Activated CD4-positive, alpha-beta T cell treated with anti-CD3 and anti-CD28 coated beads for 1 hour (primary cell): ENCODE measurements at places on chromosomes 12 and 14.

DNA sequence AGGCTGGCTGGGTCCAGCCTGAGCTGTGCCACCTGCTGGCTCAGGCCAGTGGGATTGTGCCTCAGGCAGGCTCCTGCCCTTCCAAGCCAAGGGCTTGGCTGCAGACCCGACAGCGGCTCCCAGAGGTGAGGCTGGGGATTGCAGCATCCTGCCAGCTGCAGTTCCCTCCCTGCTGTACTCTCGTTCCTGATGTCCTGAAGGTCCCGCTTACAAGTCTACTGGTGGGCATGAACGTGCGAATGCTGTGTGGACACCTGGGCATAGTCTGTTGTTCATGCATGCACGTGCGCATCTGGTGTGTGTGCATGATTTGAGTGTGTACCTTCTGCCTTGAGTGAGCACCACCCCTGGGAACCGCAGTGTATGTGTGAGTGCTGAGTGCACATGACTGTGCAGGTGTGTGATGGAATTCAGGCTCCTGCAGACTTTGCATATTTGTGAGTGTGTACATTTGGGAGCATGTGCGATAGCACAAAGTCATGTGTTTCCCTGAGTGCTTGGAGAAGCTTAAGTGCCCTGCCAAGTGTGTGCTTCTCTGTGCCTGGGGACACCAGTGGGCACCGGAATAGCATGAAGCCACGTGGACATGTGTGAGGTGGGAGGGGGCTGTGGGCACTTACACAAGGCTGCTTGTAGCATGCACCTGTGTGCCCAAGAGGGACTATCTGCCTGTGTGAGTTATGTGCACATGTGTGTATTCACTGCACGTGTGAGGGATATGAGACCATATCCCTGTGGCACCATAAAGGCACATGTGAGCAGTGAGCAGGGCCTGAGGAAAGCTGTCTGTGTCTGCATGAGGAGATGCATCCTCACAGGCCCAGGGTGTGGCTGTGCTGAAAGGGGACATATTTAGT, 19.3 kb upstream of the KRT7 start:
- DNase-seq, result no peak

- DNase-seq, result no peak
These were observed 56.8 kb upstream of the FOXG1 start for GRCh38 chr14:28709571-28710305.

GRCh38 chr12:102562836-102563425, 82.6 kb upstream of the IGF1 start:
- no peak for DNase-seq

DNA sequence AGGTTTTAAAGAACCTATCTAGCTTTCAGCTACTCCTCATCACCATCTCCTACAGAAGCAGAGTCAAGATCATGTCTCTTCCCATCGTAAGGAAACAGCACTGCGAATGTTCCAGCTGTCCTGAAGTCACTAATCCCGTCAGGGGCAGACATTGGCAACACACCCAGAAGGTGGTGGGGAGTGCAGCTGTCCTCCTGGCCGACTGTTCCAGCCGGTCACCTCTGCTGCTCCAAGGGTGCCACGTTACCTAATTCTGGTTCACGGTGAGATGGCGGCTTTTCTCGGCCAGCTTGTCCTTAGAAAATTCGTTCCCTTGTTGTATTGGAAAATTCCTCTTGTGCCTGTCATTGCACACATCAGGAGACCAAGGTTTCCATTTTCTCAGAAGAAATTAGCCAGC, 196.2 kb downstream of the ZFP36L1 start:
- DNase-seq, result no peak

DNA sequence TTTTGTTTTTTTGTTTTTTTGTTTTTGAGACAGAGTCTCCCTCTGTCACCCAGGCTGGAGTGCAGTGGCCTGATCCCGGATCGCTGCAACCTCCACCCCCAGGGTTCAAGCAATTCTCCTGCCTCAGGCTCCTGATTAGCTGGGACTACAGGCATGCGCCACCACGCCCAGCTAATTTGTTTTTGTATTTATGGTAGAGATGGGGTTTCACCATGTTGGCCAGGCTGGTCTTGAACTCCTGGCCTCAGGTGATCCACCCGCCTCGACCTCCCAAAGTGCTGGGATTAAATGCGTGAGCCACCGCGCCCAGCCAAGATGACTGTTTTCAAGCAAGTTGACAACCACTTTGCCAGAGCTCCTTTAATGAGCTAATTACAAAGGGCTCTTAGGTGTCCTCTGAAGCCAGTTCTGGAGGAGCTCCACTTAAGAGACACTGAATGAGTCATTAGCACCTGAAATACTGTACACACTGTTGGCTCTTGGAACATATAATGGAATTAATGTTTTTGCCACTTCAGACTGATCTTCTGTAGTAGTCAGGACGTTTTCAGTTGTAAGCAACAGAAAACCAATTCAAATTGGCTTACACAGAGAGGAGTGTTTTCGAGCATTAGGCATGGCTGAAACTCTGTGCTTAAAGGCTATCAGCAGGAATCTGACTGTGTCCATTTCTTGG, 55.4 kb upstream of the MED13L start:
- DNase-seq, result no peak

GRCh38 chr12:131491916-131492490, 218.9 kb upstream of the SFSWAP start:
- no peak for DNase-seq

GRCh38 chr14:53915364-53916014, 41.1 kb downstream of the BMP4 start:
- no peak for DNase-seq

DNA sequence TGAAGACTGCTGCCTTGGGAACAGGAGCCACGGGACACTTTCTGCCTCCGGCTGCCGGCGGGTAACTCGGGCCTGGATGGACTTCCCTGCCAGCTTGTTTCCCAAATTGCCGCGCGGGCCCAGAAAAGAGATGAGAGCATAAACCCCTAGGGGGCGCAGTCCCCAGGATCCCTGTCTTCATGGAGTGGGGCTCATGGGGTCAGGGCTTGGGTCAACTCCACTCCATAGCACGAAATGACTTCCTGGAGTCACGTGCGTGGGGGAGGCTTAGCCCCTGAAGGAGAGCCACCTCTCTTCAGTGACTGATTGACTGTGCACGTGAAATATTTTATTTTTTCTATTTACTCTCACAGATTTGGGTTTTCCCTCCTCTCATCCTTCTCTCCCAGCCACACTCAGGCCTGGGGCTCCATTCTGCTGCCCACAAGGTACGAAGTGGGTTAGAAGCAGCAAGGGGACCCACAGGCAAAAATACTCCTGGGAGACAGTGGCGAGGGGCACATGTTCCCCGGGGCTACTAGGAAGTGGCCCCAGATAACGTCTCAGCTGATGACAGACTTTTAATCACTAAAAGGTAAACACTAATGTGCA, 10.0 kb downstream of the PGF start:
- no peak for DNase-seq

DNA sequence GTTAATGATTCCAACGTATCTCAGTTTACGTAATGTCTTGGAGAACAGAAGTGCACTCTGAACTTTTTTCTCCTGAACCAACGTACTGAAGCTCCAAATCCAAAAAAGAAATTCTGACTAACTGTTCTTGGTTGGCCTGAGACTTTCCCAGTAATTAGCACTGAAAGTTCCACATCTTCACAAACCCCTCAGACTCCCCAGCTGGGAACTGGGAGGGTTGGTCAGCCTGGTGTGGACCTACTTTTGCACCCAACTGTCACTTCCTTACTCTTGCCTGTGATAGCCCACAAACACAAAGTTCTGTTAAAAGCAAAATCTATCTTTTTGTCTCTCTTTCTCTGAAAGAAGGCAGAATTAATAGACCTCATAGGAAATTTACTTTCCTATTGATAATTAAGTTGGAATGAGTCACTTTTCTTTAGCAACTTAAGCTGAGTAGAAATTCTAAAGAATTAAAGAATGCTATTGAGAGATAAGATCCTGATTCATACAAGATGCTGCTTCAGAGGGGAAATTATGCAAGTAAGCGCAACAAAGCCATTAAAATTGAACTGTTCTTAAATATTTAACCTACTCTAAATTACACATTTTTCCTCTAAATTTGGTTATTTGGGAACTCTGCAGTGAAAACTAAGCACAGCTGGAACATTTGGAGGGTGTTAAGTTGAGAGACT, 155.0 kb downstream of the EPS8 start:
- no peak for DNase-seq

- DNase-seq, result no peak
These were observed 198.1 kb upstream of the KRR1 start for GRCh38 chr12:75709503-75709902.

GRCh38 chr14:90814806-90815571, 1.2 kb downstream of the TTC7B start:
- DNase-seq, result no peak

- DNase-seq, result peak; percentile 54
These were observed 33.8 kb downstream of the FBRSL1 start for GRCh38 chr12:132523576-132524331.

GRCh38 chr14:93963692-93964091, 12.7 kb downstream of the ASB2 start:
- DNase-seq, result no peak

- no peak for DNase-seq
These were observed 82.4 kb downstream of the ARF6 start for GRCh38 chr14:49975276-49975675.

- no peak for DNase-seq
These were observed 671.5 kb upstream of the TMEM132C start for GRCh38 chr12:127595506-127595905.

GRCh38 chr14:62364800-62365280, 602.6 kb downstream of the SNAPC1 start:
- no peak for DNase-seq

DNA sequence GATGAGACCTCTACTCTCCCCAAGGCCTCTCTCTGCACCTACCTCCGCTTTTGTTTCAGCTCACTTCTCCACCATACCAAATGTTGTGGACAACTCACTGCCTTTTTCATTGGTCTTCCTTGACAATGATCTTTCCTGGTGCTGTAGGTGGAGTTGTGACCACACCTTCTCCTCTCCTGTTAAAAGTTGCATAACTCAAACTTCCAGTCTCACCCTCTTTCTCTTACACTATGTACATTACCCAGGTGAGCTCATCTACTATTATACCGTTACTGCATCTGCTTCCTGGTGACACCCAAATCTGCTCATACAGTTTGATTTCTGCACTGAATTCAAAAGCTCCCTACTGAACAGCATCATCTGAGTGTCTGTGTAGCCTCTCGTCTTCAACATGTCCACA, 542.8 kb downstream of the GALC start:
- no peak for DNase-seq

DNA sequence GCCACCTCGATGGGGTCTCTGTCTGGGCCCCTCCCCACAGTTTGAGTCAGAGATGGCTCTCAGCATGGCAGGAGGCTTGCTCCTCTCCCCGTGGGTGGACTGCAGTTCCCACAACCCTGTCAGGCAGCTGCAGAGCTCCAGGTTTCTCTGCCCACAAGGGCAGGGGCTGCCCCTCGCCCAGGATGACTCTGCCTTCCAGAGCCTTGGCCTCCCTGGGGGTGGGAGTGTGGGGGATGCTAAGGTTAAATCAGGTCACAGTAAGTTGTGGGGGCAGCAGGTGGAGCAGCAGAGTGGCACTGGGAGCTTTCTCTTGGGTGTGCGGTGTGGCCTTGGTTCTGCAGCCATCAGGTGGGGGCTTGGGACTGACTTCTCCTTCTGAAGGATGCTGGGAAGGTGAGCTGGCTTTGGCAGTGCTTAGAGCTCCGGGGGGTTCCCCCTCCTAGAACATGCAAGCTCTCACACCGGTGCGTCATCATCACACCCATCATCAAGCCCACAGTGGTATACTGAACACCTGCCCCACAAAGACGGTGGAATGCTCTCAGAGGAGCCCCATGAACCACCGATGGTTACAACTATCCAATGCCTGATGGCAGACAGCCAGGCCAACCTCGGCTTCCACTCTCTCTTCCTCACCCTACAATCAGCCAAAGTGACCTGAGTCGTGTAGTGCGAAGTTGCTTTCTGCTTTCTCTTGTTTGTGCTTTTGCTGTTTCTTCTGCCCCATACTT, 39.7 kb downstream of the ERH start:
- no peak for DNase-seq

DNA sequence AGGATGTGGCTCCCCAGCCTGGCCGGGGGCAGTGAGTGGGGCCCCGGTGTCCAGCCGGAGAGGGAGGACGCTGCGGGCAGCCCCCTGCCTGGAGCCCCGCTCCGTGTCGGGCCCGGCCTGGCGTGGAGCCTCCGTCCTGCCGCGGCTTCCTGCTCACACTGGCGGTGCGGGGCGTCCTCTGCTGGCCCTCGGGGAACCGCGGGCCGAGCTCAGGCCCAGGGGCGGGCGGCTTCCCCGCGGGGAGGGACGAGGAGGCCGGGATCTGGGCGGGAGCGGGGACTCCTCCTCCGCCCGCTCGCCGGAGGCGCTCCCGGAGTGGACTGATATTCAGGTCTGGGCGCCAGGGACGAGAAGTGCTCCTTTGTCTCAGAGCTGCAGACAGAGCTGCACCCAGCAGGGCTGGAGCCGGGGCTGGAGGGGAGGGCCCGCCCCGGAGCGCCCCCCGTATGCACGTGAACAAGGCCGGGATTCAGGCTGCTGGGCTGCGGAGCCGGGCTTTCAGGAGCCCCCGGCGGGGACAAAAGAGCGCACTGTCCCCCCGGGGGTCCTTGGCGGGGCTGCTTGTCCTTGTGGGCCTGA, 2.2 kb downstream of the MMP17 start:
- DNase-seq, result no peak

GRCh38 chr14:51211149-51211548, 28.9 kb upstream of the TMX1 start:
- DNase-seq, result no peak

GRCh38 chr14:95545515-95546168, 10.8 kb downstream of the GLRX5 start:
- no peak for DNase-seq

DNA sequence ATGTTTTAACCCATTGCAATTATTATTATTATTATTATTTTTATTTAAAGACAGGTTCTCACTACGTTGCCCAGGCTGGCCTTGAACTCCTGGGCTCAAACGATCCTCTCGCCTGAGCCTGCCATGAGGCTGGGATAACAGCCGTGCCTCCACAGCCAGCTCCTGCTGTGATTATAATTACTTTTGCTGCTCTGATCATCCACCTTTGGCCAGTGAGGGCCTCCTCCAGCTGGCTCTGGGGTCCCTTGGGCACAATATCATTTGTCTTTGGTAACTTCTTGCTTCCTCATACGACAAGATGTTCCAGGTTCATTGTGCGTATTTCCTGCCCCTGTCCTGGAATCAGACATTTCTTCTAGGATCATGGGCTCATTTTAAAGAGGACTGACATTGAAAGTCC, 28.4 kb downstream of the LRTM2 start:
- no peak for DNase-seq

GRCh38 chr14:58177125-58177524, 22.8 kb upstream of the ACTR10 start:
- no peak for DNase-seq

GRCh38 chr14:74510959-74511409, 17.4 kb downstream of the ISCA2 start:
- no peak for DNase-seq

- no peak for DNase-seq
These were observed 416.1 kb downstream of the ATP23 start for GRCh38 chr12:58357511-58357910.

DNA sequence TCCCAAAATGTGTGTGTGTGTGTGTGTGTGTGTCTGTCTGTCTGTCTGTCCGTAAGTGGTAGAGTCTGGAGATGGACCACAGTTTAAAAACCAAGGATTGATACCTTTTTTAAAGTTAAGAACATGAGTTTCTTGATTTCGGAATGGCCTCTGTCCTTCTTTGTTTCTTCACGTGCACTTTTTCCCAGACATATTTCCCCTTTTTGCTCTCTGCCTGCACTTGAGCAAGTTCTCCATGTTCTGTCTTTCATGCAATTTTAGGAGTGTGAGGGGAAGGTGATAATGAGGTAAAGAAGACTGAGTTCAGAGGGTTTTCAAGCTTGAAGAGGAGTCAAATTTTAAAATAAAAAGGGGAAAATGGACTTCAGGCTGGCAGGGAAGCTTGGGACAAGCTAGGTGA, 12.7 kb downstream of the OLR1 start:
- DNase-seq, result no peak
